Stimulated activated CD8-positive, alpha-beta memory T cell treated with anti-CD3 and anti-CD28 coated beads, Interleukin-4, amount 100 ng/mL, for 4 hours (primary cell): ENCODE measurements at places on chromosomes 2 and 18.

DNA sequence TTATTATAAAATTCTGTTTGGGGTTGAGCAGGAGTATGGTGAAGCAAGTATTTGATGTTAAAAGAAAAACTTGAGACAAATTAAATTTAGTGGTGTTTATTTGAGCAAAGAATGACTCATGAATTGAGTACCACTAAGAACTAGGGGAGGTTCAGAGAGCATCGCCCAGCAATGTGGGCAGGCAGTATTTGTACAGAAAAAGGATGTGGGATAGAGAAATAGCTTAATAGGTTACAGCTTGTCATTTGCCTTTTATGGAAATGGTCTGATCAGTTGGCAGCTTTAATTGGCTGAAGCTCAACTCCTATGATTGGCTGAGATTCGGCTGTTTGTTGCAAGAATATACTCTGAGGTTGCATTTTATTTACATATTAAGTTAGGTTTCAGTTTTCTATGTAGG is 68.2 kb downstream of the LRATD1 start:
- DNase-seq, result no peak

- no peak for DNase-seq
Observed at GRCh38 chr2:98037206-98037605, 41.5 kb upstream of the TMEM131 start.

DNA sequence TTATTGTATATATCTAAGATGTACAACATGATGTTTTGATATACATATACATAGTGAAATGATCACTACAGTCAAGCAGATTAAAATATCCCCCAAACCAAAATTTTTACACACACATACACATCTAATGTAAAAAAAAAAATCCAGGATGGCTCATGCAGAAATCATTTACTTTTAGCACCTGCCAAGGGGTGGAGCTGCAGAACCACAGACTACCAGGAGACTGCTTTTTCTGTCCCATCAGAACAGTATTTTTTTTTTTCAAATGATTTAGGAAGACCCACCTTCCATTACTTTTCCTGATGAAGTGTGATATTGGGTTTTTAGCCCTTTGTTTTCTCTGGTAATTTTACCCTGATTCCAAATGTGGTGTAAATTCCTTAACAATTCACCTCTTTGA is 61.9 kb downstream of the AQP4 start:
- DNase-seq, result no peak

GRCh38 chr2:135756692-135757091 is 15.0 kb downstream of the UBXN4 start:
- DNase-seq, result no peak

DNA sequence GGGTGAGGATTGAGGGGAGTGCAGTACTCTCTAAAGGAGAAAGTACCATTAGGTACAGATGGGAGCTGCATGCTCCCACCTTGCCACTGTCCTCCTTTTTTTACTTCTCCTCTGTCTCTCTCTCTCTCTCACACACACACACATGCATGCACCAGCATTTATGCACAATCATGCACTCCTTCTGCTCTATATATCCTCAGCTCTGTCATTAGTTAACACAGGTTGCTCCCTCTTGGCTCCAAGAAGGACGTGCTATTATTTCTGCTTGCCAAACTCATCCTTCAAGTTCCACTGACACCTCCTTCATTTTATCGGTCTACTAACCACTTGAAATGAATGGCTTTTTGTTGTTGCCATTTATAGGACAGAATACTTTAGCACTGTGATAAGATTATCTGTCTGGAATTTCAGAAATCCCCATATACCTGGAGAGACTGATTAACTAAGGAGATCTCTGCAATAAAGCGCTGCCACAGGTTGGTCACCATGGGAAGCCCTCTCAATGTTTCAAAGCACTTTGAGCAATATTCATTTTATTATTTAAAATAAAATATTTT is 178.5 kb upstream of the TRIB2 start:
- no peak for DNase-seq

GRCh38 chr2:70785137-70785911 is 5.1 kb downstream of the FIGLA start:
- DNase-seq, result no peak

DNA sequence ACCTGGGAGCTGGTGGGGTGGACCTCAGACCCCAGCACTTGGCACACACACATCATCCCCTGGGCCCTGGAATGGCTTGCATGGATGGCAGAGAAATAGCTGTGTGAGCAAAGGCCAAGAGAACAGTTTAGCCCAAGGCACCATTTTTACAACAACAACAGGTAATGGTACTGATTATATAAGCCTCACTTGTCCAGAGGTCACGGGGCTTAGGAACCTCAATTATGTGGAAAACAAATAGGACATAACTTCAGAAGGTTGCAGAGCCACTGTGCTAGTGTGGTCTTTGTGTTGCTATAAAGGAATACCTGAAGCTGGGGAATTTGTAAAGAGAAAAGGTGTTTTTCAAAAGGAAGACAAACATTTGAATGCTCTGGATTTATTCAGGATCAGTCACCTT is 13.2 kb downstream of the STEAP3 start:
- no peak for DNase-seq

DNA sequence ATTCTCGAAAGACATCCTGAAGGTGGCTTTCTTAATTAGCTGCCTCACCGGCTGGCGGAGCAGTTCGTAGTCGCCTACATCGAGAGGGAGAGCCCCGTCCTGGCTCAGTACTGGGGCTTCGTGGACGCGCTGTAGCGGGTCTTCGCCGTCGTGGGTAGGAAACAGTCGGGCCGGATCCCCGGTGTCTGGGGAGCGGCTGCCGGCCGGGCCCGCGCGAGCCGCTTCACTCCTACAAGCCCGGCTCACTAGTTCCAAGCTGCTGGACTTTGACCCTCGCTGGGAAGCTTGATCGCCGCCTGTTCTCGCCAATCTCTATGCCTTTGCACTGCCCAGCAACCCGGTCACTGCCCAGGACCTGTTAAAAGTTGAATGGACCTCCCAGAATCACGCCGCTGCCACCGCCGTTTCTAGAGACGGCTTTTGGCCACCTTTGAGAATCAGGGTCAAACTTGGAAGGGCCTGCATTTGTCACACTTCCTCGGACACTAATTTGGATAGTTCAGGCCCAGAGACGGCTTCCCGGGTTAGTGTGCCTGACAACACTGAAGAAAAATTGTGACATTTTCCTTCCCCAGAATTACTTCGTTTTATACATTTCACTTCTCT is 41.4 kb upstream of the AKAIN1 start:
- peak; percentile 4 for DNase-seq

GRCh38 chr2:53701221-53701620 is 66.4 kb upstream of the CHAC2 start:
- DNase-seq, result no peak

DNA sequence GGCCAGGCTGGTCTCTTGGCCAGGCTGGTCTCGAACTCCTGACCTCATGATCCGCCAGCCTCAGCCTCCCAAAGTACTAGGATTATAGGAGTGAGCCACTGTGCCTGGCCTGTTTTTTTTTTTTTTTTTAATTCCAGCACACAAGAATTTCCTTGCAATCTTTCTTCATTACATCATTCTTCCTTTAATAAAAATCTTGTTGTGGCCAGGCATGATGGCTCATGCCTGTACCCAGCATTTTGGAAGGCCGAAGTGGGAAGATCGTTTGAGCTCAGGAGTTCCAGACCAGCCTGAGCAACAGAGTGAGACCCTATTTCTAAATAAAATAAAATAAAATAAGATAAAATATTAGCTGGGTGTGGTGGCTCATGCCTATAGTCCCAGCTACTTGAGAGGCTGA is 21.4 kb upstream of the PLEKHM3 start:
- DNase-seq, result no peak

GRCh38 chr2:240397542-240397916 is 37.9 kb upstream of the GPC1 start:
- no peak for DNase-seq

GRCh38 chr2:42140496-42140895 is 28.7 kb upstream of the EML4 start:
- no peak for DNase-seq

DNA sequence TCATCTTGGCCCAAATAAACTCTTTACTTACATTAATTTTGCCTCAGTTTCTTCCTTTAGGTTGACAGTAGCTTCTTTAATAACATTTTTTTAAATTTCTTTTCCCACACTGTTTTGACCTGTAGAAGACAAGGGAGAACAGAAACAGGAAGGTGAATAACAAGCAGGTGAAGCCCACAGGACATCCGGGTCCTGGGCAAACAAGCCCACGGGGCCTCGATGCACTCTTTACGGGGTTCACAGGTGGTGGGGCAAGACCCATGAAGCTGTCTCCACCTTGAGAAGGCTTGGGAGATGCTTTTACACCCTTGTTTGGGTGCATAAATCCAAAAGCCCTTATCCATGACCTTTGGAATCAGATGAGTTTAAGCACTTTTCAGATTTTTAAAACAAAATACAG is 301.0 kb upstream of the MGAT5 start:
- DNase-seq, result no peak

DNA sequence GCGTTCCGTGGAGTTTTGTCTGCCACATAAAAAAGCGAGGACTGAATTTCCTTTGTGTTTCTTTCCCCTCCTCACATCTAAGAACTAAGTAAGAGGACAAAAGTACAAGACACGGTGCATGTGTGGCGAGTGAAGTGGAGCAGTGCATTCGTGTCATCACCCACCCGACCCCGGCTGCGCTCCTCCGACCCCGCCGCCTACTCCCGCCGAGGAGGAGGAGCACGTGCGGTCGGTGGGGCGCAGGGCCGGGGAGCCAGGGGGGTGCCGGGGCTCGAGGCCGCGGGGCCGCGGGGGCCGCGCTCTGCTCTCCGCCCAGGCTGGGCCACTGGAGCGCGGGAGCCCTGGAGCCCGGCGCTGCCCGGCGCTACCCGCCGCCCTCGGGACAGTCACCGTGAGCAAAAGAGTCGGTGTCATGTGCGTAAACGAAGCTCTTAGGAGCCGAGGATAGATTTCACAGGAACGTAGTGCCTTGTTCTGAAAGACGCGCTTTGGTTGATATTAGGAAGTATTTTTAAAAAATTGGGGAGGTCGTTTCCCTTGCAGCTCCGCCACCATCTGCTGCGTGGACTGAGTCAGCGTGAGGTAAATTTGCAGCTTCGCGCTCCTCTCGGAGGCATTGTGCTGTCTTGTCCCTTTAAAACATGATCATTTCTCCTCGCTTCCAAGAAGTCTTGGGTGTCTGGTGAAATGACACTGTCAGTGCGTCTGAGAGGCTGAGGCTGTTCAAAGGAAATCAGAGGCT is 11.0 kb downstream of the TBR1 start:
- no peak for DNase-seq

DNA sequence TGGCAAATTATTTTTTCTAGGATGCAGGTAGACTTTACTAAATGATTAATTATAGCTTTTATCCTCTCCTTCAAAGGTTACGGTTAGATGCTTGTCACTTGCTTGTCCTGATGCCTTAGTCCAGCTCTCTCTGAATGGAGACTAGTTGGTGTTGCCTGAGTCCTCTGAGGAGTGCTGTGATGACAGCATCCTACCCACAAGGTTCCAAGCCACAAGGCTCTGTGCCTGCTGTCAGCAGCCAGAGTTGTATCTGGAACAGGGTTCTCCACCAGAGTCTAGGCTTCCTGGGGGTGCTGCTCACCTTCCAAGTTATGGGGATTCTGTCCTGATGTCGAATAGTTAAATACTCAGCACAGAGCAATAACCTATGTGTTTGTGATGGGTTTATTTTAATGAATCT is 125.7 kb downstream of the GALNT1 start:
- DNase-seq, result no peak
